ENCODE measurements at places on chromosomes 6 and 20.

DNA sequence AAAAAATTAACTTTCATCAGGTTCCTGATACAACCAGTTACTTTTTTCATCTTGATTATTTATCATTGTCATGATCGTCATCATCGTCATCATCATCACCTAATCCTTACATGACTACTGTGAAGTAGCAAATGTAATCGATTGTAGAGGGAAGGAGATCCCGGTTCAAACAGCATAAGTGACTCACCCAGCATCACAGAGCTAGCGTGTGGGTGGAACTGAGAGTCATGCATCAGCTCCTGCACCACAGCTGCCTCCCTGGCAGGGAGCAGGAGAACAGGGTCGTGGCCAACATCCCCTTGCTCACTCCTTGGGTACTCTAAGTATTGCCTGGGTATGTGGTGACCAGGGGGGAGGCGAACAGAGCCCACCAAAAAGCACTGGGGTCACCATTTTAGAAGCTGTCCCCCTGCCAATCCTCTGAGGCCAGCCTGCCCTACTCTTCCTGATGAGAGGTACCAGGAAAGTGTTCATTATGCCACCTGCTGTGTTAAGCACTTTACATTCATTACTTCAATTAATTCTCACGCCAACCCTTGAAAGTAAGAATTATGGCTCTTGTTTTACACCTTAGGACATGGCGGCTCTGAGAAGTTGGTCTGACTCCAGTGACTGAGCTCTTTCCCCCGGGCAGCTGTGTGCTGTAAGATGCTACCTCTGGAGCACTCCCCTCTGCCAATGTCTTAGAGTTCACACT is 425.2 kb downstream of the CD83 start:
- DNase-seq: no peak

GRCh38 chr6:17505767-17506280 is 94.3 kb upstream of the FAM8A1 start:
- DNase-seq: no peak

DNA sequence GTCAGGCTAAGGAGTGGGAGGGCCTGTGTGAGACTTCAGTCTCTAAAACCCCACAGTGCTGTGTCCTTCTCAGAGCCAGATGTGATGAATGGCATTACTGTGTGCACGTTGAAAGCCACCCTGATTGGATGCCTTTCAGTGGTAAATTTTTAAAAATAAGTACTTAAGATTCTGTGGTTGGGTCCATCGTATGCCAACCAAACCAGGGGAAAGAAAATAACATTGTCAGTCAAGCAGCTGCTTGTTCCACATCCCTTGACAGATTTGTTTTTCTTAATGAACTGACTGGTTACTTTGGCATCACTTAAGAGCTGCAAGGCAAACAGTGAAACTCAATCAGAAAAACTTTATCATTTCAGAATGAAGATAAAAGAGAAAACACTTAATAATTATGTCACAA is 334.0 kb upstream of the NT5E start:
- DNase-seq: no peak

GRCh38 chr20:45341939-45342854 is 6.0 kb downstream of the SDC4 start:
- no peak for DNase-seq

GRCh38 chr20:53656293-53657202 is 62.9 kb upstream of the ZNF217 start:
- DNase-seq: peak; percentile 62

DNA sequence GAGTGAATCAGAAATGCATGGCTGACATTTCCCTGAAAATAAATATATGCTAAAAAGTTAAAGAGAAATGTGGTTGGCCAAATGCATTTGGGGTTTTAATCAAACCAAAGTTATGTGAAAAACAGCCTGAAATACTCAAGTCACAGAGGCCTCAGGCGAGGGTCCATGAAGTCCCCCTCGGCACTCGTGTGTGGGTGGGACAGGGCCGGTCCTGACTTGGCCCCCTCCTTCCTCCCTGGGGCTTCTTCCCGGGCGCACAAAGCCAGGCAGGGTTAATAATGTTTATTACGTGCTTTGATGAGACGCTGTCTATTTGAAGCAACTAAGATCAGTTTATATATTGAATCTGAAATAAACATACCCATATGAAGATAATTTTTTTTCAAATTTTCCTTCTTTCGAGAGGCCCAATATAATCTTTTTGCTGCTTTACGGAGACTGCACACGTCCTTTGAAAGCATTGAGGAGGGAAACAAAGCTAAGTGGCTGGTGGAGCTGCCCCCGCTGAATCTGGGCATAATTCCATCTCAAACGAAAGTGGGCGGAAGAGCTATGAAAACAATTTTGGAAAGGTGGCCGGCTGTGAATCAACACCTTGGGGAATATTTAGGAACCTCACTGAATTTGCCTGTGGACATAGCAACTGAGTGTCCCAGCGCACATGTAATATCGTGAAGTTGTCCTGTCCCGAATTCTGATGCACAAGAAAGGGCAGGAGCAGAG is 55.8 kb upstream of the SMOC2 start:
- no peak for DNase-seq

- DNase-seq: peak; percentile 67
These were observed 12.2 kb downstream of the BACH2 start for GRCh38 chr6:90284236-90285041.
